Stimulated activated naive B cell treated with anti-CD40 and anti-IgM and Interleukin-4, amounts not matched to agents 10 μg/mL and 1 μg/mL and 100 μg/mL, for 72 hours (primary cell): ENCODE measurements at places on chromosomes 5 and 9.

DNA sequence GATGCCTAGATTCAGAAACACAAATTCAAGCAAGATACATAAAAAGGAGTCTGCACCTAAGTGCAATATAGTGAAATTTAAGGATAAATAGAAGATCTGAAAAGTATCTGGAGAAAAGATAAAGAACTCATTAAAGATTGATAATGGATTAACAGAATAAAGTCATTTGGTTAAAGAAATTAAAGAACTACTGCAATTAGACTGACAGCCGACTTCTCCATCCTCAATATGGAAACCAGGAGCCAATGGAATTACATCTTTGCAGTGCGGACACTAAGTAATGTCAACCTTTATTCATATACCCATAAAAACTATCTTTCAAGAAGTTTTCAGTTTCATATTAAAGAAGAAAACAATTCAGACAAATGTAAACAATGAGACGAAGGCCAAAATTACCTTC lies 81.0 kb downstream of the MRPL36 start:
- DNase-seq = no peak

- DNase-seq = no peak
Measured at GRCh38 chr9:2093920-2094597, 78.9 kb downstream of the SMARCA2 start.

GRCh38 chr9:102035929-102036328 lies 297.5 kb upstream of the GRIN3A start:
- no peak for DNase-seq

GRCh38 chr5:68778484-68778883 lies 315.3 kb upstream of the SLC30A5 start:
- no peak for DNase-seq

GRCh38 chr9:133405508-133406438 lies 12.0 kb downstream of the REXO4 start:
- DNase-seq = no peak

DNA sequence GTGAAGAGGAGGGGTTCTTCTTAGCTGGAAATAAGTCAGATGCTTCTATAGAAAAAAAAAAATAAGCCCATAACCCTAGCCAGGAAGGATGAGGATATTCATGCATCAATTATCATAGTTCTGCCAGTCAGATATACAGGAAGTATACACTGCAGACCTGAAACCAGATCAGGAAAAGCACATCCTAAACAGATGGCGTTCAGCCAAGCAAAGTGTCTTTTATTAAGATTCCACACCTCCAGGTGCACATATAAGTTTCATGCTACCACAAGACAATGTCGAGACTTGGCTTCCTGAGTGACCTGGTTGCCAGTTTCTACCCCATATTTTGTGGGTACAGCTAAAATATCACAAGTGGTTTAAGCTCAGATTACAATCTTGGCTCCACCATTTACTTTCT lies 108.3 kb downstream of the CETN3 start:
- no peak for DNase-seq

GRCh38 chr5:179297486-179298180 lies 47.6 kb downstream of the ADAMTS2 start:
- DNase-seq = no peak

- no peak for DNase-seq
Measured at GRCh38 chr9:133862585-133863256, 124.6 kb upstream of the SARDH start.
